ENCODE measurements at places on chromosomes 7 and 10. TPM values are rescaled to one million over a fixed set of nuclear protein-coding genes. Genes with fewer than 3 reads are reported as not detected.

DNA sequence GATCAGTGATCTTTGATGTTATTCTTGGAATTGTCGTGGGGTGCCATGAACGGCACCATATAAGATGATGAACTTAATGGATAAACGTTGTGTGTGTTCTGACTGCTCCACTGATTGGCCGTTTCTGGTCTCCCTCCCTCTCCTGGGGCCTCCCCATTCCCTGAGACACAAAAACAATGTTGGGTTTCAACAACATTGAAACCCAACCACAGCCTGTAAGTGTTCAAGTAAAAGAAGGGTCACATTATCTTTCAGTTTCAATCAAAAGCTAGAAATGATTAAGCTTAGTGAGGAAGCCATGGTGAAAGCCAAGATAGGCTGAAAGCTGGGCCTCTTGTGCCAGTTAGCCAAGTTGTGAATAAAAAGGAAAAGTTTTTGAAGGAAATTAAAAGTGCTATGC, 19.5 kb downstream of the EN2 start:
- no peaks in the 10 kb centered on the region for H3K36me3 ChIP-seq
- H3K4me3 ChIP-seq, result no peak overlapping the region
- H3K27me3 ChIP-seq, result peaks cover 67% of the 10 kb centered on the region
- H3K27ac ChIP-seq, result no peak overlapping the region
- peaks cover 2% of the 10 kb centered on the region for H3K4me1 ChIP-seq
- DNase-seq, result no peak

DNA sequence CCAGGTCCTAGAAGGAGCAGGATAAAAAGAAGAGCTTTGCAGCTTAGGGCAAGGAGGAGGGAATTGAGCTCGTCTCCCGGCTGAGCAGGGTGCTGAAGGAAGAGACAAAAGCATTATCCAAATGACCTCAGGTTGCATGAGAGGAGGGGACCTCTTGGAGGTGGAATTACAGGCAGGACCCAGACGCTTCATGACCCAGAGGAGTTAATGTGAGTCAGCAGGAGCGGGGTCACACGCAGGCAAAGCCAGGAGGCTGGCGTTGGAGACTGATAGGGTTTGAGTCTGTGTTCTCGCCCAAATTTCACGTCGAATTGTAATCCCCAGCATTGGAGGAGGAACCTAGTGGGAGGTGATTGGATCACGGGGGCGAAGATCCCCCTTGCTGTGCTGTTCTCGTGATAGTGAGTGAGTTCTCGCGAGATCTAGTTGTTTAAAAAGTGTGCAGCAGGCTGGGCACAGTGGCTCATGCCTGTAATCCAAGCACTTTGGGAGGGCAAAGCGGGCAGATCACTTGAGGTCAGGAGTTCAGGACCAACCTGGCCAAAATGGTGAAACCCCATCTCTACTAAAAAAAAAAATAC, 63.7 kb upstream of the AUTS2 start:
- H3K36me3 ChIP-seq, result no peaks in the 10 kb centered on the region
- H3K27ac ChIP-seq, result no peak overlapping the region
- no peak for DNase-seq
- no peaks in the 10 kb centered on the region for H3K4me1 ChIP-seq
- H3K4me3 ChIP-seq, result no peak overlapping the region
- H3K27me3 ChIP-seq, result no peaks in the 10 kb centered on the region

DNA sequence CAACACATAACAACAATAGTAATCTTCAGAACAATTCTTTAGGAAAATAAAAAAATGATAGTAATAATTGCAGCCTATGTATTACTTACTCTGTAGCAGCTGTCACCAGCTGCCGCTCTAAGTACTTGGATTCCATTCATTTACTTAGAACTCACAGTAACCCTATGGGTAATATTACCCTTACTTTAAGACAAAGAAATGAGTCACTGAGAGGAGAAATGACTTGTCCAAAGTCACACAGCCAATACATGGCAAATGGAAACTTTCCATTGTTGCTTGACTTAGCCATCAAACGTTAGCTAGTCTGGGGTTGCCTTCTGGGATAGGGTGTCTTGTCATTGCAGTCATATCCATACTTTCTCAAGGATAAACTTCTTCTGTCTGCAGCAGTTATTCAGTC, 3.6 kb downstream of the CCNY start:
- H3K4me3 ChIP-seq, result no peak overlapping the region
- H3K36me3 ChIP-seq, result peaks cover 7% of the 10 kb centered on the region
- DNase-seq, result peak; percentile 34

- no peak overlapping the region for H3K27ac ChIP-seq
- H3K36me3 ChIP-seq, result no peaks in the 10 kb centered on the region
- DNase-seq, result peak; percentile 74
- peaks cover 66% of the 10 kb centered on the region for H3K27me3 ChIP-seq
Measured at GRCh38 chr7:38107486-38107893, 70.6 kb upstream of the STARD3NL start.

DNA sequence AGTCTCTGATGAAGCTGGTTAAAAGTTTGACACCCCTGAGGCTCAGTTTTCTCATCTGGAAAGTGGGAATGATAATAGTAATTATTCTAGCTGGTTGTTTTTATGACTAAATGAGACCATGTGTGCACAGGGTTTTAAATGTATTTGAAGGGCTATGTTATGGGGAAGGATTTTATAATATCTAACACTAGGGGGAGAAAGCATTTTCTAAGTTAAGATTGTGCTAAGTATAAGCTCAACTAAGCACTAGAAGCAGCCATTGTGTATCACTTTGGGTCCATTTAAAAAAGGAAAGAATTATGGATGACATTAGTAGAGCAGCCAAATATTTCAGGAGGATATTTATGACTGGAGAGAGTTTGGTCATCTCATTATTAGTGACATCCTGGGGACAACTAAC, 49.5 kb upstream of the CREB5 start:
- DNase-seq, result no peak
- peaks cover 17% of the 10 kb centered on the region for H3K4me1 ChIP-seq
- no peaks in the 10 kb centered on the region for H3K36me3 ChIP-seq
- H3K4me3 ChIP-seq, result no peak overlapping the region

DNA sequence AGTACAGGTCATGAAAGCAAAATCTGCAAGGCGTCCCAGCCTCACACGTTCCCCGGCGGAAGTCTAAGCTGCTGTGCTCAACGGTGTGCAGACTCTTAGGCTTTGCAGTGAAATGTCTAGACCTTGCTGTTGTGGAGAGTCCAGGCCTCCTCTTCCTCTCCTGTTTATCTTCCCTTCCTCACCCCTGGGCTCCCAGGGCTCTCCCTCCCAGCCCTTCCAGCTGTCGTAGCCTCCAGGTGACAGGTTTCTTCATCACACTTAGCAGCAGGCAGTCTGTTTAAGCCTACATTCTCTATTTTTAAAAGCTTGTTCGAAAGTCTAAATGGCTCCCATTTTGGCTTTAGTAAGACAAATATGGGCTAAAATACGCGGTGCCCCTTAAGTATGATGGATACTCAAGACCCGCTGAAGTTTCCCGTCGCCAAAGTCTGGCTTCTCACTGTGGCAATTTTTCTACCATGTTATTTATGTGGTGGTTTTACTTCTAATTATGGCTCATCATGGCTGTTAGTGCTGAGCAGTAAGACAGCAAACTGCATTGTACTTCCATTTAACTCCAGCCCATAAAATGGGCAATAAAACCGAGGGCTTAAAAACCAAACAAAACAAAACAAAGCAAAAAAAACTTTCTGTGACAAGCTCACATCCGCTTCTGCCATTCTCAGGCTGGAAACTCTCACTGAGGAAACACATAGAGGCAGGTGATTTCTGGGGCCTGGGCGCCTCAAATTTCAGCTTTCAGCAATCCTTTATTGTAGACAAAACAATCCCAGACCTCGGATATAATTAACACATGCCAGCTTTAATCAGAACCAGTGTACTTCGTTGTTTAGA, 243.2 kb downstream of the SNX10 start:
- H3K27ac ChIP-seq, result no peak overlapping the region
- no peaks in the 10 kb centered on the region for H3K36me3 ChIP-seq
- no peak for DNase-seq
- no peaks in the 10 kb centered on the region for H3K4me1 ChIP-seq

DNA sequence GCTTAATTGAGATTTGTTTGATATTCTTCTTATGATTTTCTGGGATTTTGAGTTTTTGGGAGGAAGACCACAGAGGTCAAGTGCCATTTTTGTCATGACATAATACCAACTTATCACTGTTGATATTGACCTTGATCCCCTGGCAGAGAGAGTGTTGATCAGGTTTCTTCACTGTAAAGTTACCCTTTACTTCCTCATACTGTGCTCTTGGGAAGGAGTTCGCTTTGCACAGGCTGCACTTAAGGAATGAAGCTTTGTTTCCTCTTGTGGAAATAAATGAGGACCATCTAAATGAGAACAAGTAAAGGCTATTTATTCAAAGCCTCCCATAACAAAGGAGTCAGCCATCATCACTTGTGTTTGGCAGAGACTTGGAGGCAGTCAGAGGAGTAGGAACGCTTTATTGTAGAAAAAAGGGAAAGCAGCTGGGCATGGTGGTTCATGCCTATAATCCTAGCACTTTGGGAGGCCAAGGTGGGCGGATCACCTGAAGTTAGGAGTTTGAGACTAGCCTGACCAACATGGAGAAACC, 16.1 kb downstream of the ST7 start:
- no peak overlapping the region for H3K4me3 ChIP-seq
- DNase-seq, result no peak
- no peak overlapping the region for H3K27ac ChIP-seq
- peaks cover 5% of the 10 kb centered on the region for H3K4me1 ChIP-seq
- H3K27me3 ChIP-seq, result no peaks in the 10 kb centered on the region

- H3K27ac ChIP-seq, result no peak overlapping the region
- H3K4me3 ChIP-seq, result no peak overlapping the region
- no peaks in the 10 kb centered on the region for H3K27me3 ChIP-seq
- H3K4me1 ChIP-seq, result no peaks in the 10 kb centered on the region
Measured at GRCh38 chr10:49298671-49298982, 343 bp upstream of the C10orf71 start.

DNA sequence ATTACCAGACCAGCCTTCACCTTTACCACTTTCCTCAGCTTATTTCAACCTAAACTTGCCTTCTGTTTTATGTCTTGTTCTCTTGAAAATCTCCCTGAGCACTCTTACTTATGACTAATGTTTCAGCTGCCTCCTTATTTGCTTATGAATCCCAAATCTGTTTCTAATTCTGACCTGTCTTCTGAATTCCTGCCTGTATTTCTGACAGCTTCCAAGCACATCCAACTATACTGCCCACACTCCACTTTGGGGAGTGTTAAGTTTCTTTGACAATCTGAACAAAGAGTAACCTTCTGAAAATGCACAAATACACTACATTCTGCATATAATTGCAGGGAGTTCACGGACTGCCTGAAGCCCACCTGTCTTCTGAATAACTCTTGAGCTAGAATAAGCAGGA, 48.7 kb downstream of the ARMC3 start:
- no peaks in the 10 kb centered on the region for H3K36me3 ChIP-seq
- no peak for DNase-seq
- no peak overlapping the region for H3K4me3 ChIP-seq
- H3K27ac ChIP-seq, result no peak overlapping the region
- no peaks in the 10 kb centered on the region for H3K27me3 ChIP-seq
- H3K4me1 ChIP-seq, result no peaks in the 10 kb centered on the region

- H3K36me3 ChIP-seq, result no peaks in the 10 kb centered on the region
- DNase-seq, result no peak
- H3K4me1 ChIP-seq, result no peaks in the 10 kb centered on the region
- no peak overlapping the region for H3K4me3 ChIP-seq
- peaks cover 20% of the 10 kb centered on the region for H3K27me3 ChIP-seq
Measured at GRCh38 chr10:48880016-48880705, 59.5 kb downstream of the LRRC18 start.

DNA sequence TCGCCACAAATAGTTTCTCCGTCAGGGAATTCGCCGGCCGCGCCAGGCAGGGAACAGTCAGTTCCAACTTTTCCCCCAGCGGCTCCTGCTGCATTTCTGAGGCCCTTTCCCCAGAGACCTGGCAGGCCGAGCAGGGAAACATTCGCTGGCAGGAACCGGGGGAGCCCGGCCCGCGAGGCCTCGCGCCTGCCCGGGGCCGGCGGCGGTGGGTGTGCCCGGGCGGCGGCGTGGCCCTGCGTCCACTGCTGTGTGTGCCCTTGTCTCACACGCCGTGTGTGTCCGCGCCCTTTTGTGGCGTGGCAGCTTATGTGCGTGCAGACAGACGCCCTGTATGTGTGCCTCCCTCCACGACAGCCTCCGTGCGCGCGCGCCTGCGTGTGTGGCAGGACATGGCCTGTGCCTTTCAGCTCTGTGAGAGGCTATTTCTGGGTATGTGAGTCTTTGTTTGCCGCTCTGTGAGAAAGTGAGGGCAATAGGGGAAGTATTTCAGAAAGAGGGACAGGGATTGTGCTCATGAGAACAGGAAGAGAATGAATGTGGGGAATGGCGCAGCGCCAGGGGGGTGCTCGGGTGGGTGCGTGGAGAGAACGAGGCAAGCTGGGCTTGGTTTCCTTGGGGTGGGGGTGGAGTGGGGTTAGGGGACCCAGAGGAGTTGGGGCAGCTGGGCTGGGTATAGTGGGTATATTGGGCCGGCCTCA, 689 bp upstream of the SMARCD3 start:
- peak overlapping the region; percentile 90 for H3K4me3 ChIP-seq
- DNase-seq, result peak; percentile 52
- H3K27ac ChIP-seq, result peak overlapping the region; percentile 55
- no peaks in the 10 kb centered on the region for H3K36me3 ChIP-seq
- no peaks in the 10 kb centered on the region for H3K27me3 ChIP-seq

DNA sequence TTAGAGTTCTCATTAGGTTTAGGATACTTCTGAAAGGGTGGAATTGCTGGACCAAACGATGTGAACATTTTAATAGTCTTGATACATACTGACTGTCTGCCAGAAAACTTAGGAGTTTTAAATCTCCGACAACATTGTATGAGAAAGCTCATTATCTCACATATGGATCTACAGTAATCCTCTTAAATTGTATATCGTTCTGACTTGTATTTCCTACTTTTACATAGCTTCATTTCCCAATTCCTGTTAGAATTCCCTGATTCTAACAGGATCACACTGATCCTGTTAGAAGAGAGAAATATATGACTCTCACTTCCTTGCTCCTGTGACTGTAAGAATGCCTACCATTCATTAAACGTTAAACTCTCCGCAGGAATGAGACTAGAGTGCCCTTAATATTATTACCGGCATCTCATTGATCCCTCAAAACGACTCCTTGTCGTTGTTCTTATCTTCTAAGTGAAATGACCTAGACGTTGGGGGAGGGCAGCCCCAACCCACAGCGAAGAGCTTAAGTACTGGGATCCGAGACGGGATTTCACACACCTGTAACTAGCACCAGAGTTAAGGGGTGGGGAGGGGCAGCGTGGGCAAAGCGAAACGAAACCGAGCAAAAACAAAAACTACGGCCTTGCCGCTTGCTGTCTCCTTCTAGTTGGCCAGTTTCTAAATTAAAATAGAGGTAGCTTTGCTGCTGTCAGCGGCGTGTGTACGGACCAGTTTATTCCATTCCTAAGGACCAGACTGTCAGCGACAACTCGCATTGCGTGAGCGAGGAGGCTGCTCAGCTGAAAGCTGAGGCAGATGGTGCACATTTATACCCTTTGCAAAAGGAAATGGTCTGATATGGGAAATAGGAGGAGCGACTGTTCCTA, 678 bp upstream of the TMEM106B start:
- H3K27me3 ChIP-seq, result peaks cover 31% of the 10 kb centered on the region
- H3K4me1 ChIP-seq, result peaks cover 15% of the 10 kb centered on the region
- H3K27ac ChIP-seq, result peak overlapping the region; percentile 84
- H3K36me3 ChIP-seq, result peaks cover 8% of the 10 kb centered on the region

SCRN1 gene
- total RNA-seq, result 36.5 TPM

ITIH5 gene
- not detected for total RNA-seq

GLI3 gene
- total RNA-seq, result 23.1 TPM

EXOC4 gene
- total RNA-seq, result 127 TPM

CAV2 gene
- 171 TPM for total RNA-seq

KEL gene
- not detected for total RNA-seq

NODAL gene
- not detected for total RNA-seq

CPN1 gene
- not detected for total RNA-seq

IGFBP1 gene
- not detected for total RNA-seq
